ENCODE measurements at places on chromosomes 6 and 20. TPM values are rescaled to one million over a fixed set of nuclear protein-coding genes. Genes with fewer than 3 reads are reported as not detected.

GRCh38 chr6:53928641-53929040 is 133.8 kb downstream of the LRRC1 start:
- DNase-seq = no peak

The ADAM33 gene
- total RNA-seq = 8.1 TPM

The CALHM5 gene
- 0.20 TPM for total RNA-seq

The CGA gene
- not detected for total RNA-seq

GRCh38 chr20:61830241-61830930 is 235.3 kb downstream of the TAF4 start:
- DNase-seq = no peak

The RHAG gene
- total RNA-seq = not detected
